NCI-H2029 (cell line): ENCODE measurements at places on chromosomes 13 and 19.

- no peak for DNase-seq
These were observed 135.0 kb downstream of the KDM4B start for GRCh38 chr19:5103812-5104410.

DNA sequence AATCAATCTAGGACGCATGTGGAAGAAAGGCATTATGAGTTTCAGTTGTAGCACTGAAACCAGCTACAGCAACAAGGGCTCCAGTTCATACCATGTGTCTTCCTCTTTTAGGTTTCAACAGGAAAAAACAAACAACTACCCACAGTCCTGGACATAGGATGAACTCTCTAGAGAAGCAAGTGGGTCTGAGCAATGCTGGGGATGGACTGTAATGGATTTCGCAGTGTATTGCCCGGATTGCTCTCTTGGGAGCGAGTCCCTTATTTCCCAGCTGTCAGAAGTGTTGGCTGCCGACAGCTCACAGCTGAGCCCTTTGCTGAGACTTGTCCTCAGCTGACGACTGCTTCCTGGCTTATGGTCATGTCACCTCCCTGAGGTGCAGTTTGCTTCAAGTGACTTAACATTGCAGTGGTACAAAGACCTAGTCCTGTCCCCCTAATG lies 12.1 kb upstream of the MYCBP2 start:
- no peak for DNase-seq

GRCh38 chr13:99648927-99649326 lies 147.7 kb downstream of the TM9SF2 start:
- no peak for DNase-seq

DNA sequence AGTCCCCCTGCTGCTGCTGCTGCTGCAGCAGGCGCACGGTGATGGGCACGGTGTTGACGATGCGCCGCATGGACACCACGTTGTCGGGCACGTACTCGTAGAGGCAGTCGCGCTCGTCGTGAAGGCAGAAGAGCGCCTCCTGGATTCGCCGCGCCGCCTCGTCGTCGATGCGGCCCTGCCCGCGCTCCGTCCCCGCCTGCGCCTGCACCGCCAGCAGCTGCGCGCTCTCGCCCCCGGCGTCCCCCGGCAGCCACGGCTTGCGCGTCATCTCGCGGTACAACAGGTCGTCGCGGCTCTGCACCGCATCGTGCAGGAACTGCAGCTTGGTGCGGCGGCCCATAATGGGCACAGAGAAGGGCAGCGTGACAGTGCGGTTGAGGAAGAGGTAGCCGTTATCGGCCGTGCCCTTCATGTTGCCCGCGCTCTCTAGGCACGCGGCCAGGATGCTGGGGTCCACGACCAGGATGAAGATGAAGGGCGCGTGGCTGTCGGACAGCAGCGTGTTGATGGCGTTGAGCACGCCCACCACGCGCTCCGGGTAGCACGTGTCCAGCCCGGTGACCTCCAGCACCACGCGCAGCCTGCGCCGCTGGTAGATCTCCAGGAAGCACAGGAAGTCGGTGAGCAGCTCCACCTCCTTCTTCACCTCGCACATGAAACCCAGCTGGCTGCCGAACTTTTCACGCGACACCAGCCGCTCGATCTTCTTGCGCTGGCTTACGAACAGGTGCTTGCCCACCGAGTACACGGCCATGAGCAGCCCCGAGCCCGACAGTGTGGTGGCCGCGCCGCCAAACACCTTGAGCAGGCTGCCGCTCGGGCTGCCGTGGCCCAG lies 8.1 kb downstream of the NKPD1 start:
- peak; percentile 48 for DNase-seq

DNA sequence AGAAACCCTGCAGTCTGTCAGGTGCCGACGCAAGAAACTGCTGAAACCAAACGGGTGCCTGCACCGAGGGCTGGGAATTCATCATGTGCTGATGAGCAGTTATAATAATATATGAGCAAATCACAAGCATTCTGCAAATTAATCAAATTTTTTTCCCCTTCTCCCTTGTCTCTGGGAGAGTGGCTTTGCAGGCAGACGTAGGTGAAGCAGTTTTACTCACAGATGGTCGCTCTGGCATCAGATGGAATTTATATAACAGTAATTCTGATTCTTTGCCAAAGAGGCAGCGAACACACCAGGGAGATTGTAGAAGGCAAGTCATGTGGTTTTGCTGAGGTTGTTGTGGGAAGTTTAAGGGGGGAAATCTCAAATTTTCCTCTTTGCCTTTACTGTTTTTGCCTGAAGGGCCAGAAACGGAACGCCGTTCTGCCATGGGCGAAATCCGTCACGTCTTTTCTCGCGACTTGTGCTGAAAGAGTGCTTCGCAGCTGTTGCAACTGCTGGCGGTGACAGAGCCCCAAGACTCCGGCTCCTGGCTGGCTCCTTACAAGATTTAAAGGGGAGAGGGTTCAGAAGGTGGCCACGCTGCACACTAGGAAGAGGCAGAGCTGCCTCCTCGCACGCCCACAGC lies 320.1 kb downstream of the ZNF536 start:
- no peak for DNase-seq

DNA sequence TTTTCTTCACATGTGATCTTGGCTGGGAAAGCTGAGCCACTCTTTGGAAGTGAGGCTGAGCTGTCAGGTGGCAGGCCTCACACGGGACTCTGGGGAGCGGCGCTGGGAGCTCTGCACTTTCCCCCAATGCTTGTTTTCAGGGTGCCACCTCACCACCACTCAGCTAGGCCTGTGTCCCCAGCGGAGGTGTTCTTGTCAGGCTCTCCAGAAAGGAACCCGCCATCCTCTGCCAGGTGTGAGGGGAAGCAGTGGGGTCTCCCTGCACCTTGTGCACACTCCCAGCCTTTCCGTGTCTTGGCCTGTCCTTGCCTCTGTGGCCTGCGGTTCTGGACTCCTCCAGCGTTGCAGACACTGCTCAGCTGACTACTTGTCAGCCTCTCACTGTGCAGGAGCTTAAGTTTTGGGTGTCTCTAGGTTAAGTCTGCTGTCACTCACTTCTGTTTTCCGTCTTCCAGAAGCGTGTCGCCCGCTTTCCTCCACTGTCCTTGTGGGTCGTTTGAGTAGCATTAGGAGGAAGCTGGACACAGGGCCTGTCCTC lies 51.9 kb downstream of the GGACT start:
- DNase-seq = no peak

DNA sequence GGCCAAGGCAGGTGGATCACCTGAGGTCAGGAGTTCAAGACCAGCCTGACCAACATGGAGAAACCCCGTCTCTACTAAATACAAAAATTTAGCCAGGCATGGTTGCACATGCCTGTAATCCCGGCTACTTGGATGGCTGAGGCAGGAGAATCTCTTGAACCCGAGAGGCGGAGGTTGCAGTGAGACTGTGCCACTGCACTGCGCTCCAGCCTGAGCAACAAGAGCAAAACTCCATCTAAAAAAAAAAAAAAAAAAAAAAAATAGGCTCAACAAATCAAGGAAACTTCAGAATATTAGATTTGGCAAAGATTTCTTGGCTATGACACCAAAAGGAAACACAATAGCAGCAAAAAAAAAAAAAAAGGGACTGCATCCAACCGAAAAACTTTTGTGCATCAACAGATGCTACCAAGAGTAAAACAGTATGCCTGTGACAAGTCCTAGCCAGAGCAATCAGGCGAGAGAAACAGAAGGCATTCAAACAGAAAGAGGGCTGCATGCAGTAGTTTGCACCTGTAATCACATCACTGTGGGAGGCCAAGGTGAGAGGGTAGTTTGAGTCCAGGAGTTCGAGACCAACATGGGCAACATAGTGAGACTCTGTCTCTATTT lies 23.8 kb downstream of the ZNF160 start:
- no peak for DNase-seq

GRCh38 chr19:13094106-13094504 lies 8.6 kb downstream of the LYL1 start:
- DNase-seq = no peak

DNA sequence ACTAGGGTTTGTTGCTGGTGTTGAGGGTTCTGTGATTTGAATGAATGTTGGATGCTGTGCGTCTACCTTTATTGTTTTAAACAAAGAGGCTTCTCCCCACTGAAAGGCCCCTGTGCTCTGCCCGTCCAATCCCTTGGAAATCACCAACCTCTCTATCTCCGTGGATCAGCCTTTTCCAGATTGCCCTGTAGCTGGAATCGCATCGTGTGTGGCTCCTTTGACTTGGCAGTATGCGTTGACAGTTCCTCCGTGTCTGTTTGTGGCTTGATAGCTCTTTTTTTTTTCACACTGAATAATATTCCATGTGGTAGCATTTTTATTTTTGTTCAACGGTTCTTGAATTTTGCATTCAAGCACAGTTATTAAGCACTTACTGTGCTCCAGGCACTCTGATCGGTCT lies 23.2 kb downstream of the UBXN6 start:
- DNase-seq = no peak

GRCh38 chr19:16601378-16602052 lies 26.5 kb downstream of the MED26 start:
- DNase-seq = no peak

- no peak for DNase-seq
These were observed 22.5 kb downstream of the RNASEH2B start for GRCh38 chr13:50932091-50932490.

- no peak for DNase-seq
These were observed 8.9 kb upstream of the OR1I1 start for GRCh38 chr19:15072930-15073647.

- DNase-seq = no peak
These were observed 27.9 kb upstream of the PARP4 start for GRCh38 chr13:24540236-24541126.

- DNase-seq = no peak
These were observed 48.3 kb downstream of the SLC7A1 start for GRCh38 chr13:29547153-29547552.

- DNase-seq = no peak
These were observed 149.8 kb upstream of the SLITRK1 start for GRCh38 chr13:84032116-84032515.

- no peak for DNase-seq
These were observed 4.3 kb downstream of the CD37 start for GRCh38 chr19:49339301-49340068.

DNA sequence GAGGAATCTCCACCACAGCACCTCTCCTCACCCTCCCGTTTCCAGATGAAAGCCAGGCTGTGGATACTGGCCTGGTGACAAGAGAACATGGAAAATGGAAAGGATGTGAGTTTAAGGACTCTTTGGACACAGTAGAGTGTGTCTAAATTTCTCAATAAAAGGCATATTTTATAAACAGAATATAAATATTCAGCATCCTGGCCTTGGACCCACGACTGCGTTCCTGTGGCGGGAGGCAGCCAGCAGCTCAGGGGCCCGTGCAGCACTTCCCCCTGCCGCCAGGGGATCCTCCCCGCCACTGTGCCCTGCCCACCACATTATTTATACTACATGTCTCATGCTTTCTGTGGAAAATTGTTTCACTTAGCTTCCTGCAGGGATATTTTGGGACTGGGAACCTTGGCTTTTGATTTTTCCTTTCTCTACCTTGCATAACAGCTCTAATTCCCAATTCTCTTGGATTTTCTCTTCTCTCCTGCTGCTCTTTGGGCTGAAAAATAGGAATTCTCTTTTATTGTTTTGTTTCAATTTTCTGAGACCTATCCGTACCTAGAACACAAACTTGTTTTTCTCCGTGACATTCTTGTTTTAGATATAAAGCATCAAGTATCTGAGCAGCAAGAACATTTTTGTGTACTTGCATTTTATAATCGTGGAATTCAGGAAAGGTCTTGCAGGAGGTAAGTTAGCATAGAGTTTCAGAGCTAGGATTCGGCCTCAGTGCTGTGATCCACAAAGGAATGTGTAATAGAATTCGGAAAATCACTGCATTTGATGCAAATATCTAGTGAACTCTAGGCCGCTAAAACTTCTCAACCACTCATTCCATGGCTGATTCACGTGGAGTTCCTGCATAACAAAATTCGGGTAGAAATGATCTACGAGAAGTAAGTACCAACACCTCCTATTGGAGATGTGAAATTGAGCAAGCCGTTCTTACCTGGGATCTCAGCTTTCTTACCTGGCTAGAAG lies 107.7 kb upstream of the SPATA13 start:
- no peak for DNase-seq

GRCh38 chr13:111252446-111253364 lies 67.7 kb upstream of the TEX29 start:
- no peak for DNase-seq

DNA sequence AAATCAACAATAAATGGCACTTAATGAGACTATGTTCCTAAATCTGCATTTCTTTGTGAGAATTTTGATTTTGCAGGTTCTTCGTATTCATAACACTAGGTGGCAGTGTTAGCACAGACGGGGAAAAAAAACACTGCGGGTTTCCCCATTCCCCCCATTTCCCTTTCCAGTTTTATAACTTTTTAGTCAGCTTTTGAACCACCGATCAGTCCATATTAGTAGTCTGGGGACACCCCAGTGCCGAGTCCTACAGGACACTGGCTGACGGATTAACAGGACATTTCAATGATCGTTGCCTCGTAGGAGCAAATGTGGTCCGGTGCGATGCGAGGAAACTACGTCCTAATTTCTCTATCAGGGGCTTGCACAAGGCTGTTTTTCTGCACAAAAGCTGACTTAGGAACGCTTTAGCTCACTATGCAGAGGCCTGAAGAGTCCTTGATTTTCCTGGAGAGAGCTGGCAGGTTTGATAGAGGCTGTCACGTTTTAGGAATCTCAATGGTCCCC lies 234.3 kb downstream of the LMO7 start:
- no peak for DNase-seq
